NCI-H1930 (cell line): ENCODE measurements at places on chromosomes 2 and 18.
A peak's percentile ranks its signal among the peaks of the same experiment; 100 is the strongest.

GRCh38 chr2:65040400-65041261 lies 15.6 kb upstream of the CEP68 start:
- DNase-seq = peak; percentile 68

GRCh38 chr2:20930928-20931327 lies 108.0 kb upstream of the LDAH start:
- DNase-seq = no peak

- DNase-seq = no peak
Observed at GRCh38 chr2:66431846-66432587, 2.9 kb upstream of the MEIS1 start.

GRCh38 chr2:155318710-155319109 lies 620.2 kb downstream of the KCNJ3 start:
- no peak for DNase-seq

GRCh38 chr2:35989503-35989902 lies 366.1 kb upstream of the CRIM1 start:
- DNase-seq = no peak

DNA sequence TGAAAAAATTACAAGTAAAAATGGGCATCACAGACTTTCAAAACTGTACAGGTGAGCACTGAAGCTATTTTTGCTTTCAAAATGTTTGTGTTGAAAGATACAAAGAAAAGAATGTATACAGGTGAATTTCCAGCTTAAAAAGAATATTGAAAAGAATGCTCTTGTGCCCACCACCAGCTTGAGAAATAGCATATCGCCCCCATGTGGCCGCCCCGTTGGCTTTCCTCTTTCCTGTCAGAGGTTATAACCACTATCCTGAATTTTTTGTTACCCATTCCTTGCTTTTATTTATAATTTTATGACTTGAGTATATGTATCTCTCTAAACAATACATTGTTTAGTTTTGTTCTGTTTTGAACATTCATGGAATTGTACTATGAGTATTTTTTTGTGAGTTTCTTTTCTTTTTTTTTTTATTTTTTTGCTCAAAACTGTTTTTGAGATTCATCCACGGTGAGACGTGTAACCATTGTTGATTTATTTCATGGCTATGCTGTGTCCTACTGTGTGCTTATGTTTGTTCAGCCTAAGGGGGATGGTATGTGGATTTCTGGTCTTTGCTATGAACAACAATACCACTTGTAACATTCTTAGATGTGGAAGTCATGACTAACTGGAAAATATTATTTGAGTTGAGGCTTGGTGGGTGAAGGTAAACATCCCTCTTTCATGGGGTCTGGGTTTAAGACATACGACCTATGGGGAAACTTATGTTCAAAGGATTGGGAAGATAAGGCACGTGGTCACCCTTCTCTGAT lies 11.6 kb downstream of the TRPM8 start:
- peak; percentile 10 for DNase-seq

GRCh38 chr18:39558658-39559057 lies 1993.1 kb upstream of the CELF4 start:
- DNase-seq = no peak

DNA sequence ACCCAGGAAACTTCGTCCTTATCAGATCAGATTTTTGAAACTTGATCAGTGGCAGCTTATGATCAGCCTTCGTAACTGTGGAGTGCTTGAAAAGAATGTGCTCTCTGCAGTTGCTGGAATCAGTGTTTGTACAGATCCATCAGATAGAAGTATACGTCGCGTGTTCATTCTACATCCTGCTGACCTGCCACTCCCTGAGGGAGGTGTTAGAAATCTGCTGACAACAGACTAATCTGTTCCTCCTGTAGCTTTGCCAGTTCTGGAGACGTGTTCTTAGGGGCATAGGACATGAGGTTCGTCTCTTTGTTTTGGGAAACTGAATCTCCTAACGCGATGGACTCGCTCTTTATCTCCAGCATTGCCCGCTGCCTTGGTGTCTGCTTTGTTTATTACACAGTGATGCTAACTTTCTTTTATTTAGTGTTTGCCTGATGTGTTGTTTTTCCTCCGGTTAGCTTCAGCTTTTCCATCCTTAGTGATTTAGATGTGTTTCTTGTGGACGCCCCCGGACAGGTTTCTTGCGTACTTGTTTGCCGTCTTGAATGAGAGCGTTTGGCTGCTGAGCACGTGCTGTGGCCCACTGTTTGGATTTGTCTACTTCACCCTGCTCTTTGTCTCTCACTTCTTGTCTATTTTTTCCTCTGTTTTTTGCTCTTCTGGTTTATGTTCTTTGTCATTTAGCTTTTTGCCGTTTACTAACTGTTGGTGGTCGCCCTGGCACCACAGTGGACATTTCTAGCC lies 17.4 kb upstream of the GAL3ST2 start:
- no peak for DNase-seq

GRCh38 chr18:52216666-52217065 lies 123.3 kb upstream of the DCC start:
- no peak for DNase-seq

DNA sequence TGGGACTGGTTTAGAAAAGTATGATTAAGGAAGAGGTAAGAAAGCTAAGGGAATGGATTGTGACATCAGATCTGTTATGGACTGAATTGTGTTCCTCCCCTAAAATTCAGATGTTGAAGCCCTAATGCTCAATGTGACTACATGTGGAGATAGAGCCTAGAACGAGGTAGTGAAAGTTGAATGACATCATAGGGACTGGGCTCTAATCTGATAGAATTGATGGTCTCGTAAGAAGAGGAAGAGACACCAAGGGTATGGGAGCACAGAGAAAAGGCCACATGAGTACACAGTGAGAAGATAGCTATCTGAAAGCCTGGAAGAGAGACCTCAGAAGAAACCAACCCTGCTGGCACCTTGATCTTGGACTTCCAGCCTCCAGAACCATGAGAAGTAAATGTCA lies 178.3 kb downstream of the TRIB2 start:
- DNase-seq = no peak

DNA sequence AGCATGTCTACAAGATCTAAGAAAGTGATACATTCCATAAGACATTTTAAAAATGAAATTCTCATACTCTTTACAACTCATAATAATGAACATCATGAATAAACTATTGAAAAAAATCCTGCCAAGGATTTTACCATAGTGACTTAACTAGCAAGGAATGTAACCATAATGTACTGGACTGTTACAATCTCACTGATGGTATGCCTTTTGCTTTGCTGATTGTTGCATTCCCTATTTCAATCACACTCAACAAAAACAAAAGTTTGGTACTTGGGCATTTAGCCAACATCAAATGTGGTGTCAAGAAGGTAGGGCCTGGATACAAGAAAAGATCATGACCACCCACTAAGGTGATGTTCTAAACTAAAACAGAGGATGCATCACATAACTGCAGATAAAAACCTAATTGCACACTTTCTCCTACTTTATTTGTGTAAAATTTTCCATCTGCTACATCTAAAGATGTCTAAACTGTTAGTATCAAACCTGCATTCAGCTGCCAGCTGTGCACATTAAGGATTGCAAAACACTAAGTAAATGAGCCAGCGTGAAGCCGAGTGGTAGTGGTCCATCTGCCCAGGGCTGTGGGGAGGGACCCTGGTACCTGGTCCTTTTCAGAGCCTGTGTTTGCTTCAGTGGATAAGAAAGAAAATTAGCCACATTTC lies 564.4 kb downstream of the ZEB2 start:
- no peak for DNase-seq

DNA sequence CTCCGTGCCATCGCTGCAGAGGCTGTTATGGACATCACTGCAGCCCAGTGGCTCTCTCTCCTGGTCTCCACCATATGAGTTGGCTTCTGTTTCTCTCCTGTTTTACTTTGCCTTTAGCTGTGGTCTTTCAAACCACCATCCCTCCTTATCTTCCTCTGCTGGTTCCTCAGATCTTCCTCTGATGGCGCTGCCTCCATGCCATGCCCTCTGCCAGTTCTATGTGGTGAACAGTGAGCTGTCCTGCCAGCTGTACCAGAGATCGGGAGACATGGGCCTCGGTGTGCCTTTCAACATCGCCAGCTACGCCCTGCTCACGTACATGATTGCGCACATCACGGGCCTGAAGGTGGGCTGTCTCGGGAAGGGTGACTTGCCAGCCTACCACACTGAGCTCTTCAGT lies 13.1 kb downstream of the TYMS start:
- no peak for DNase-seq

GRCh38 chr18:355678-356077 lies 87.8 kb upstream of the THOC1 start:
- no peak for DNase-seq

DNA sequence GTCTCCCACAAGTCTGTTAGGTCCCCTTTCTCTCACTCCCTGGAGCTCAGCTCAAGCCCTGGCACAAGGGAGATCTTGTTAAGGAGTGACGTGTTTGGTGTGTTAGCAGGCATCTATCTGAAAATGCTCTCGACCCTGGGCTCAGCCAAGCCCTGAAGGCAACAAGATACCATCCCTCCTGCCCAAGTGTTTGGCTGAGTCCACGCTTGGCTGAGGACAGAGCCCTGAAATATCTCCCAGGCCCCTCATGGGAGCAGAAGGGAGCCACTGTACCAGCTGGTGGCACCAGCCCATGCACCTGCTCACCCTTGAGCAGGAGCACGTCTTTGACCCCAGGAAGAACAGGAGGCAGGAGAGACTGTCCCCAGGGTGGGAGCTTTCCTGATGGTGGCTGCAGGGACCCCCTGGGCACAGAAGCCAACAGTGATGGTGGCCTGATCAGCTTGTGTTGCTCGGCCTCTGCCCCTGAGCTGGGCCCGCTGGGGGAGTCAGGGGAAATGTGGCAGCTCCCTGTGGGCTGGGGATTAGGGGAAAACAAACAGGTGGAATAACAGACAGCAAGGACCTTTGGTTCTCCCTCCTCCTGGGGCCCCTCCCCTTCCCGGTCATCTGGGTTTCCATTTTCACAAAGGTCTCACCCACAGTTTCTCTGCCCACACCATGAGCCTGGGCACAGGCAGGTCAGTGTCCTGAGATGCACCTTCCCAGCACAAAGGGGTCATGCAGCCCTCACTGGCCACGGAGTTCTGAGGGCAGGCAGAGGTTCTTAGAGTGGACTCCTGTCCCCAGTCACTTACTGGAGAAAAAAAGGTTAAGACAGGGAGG lies 91.6 kb downstream of the RHOB start:
- DNase-seq = no peak

- no peak for DNase-seq
Observed at GRCh38 chr2:75012080-75012479, 53.6 kb downstream of the POLE4 start.

DNA sequence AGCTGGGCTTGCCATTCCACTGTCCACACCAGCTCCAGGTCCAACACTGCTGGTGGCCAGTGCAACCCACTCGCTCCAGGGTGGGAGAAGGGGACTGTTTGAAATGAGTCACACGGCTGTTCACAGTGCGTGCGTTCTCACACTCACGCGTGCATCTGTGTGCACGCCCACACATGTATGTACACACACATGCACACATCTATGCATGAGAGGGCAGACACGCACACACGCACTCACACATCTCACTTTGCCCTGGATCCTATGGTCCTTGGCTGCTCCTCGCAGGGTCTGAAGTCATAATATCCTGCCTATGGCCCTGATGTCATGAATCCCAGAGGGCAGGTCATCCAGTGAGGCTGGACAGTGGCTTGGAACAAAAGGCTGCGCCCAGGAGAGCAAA lies 182.8 kb downstream of the EIPR1 start:
- no peak for DNase-seq

DNA sequence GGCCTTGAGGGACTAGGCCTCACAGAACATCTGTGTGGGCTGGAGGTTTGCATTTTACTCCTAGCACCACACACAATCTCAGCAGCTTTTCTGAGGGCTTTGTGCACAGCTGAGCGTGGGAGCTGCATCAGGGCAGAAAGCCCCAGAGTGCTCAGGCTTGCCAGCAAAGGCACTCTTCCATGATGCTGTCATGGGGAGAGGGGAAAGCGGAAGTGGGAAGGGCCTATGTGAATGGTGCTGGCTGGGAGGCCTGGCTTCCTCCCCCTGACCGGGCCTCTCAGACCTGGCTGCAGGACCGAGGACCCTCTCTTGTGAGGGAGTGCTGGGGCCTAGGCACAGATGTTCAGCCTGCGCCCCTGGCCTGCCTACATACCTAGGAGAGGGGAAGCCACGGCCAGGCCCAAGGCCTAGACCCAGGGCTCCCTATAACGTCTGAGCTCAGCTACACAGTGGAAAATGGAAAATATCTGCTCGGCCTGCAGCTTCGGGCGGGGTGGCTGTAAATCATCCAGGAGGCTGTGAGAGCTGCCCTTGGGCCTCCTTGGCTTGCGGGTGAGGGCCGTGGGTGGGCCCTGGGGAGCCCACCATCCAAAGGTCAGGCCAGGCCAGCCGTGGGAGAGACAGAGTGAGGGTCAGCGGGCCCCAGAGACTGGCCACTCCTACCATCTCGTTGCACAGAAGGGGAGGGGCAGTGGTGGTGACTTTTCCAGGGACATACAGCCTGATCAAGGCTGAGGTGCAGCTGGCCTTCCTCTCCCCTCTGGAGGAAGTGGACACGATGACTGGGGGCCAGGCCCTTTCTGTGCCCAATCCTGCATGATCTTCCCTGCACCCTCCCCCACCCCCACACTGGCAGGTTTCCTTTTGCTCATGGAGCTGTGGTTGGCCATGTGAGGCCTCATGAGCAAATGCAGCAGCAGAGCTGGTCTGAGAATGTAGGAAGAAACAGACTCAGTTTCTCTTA lies 22.8 kb downstream of the GLI2 start:
- DNase-seq = no peak

DNA sequence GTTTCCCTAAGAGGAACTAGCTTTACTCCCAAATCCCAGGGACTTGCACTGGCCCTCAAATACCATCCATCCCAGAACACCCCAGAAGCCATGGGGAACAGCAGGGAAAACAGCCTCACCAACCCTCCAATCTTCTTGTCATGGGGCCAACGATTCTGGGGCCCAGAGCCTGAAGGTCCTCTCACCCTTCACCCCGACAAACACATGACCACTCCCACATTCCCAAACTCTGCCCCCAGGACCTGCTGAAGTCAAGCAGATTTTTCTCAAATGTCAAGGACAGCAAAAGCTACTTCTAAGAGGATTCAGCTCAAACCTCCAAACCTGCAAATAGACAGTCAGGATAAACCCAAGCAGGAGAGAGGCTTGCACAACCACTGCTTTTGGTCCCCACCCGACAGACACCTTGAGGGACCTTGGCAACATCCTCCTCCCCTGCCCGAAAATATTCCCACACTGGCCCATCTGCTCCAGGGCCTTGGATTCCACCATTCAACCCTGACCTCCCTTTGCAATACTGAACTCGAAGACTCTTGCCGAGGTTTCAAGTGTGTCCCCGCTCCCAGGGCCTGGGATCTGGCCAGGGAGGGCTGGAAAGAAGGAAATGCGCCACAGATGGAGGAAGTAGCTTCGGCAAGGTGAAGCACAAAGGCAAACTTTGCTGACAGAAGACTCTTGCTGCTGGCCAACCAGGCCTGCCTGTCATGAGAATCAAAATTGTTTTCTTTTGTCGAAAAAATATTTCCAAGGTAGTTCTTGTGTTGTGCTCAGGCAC lies 143.3 kb downstream of the ZFP36L2 start:
- DNase-seq = no peak

- no peak for DNase-seq
Observed at GRCh38 chr18:75317703-75318102, 107.1 kb downstream of the TSHZ1 start.

GRCh38 chr2:213932-214693 lies 49.7 kb downstream of the SH3YL1 start:
- no peak for DNase-seq
